ENCODE measurements at places on chromosomes 2 and 18.

DNA sequence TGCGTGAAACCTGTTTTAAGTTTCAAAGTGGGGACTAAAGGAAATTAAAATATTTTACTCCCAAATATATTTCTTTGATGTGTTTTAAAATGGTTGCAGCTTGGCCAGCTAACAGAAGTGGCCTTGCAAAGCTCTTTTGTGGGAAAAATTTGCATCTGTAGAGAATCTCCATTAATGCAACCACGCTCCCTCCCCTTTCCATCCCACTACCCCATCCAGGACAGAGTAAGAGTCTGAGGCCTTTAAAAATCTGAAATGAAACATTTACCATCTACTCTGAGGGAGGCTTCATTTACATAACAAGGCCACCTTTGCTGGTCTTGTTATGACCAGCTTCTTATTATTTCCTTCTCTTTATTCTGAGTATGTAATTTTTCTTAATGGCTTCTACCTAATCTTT lies 63.5 kb downstream of the STAT4 start:
- no peak for DNase-seq

- DNase-seq, result no peak
Observed at GRCh38 chr2:171547720-171548119, 25.4 kb downstream of the CYBRD1 start.

DNA sequence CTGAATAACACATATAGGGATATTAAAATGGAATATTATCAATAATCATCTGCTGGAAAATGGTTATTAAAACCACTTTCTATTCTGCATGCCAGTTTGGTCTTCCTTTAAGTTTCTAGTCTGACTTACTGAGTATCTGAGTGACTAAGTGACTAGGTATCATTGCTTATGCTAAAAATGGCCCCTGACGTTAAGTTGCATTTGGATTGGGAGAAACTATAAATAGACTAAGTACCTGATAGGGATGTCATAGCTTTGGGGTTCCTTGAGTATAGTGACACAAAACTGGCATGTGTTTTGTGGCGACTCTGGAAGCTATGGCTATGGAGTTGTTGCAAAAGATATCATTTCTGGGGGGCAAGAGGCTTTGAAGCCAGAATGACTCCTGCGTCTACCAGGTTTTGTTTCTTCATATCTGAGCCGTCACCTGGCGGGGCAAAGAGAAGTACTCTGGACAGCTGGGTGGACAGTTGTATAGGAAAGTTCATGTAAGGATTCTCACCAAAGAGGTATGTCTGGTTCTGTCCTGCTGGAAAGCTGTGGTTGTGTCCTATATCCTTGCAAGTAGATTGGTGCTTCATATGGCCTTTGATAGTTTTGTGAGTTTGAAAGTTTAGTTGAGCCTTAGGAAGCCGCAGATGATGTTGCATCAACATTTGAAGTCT lies 17.9 kb downstream of the ITGAV start:
- no peak for DNase-seq

- DNase-seq, result no peak
Observed at GRCh38 chr2:16952805-16953204, 287.2 kb upstream of the CYRIA start.

DNA sequence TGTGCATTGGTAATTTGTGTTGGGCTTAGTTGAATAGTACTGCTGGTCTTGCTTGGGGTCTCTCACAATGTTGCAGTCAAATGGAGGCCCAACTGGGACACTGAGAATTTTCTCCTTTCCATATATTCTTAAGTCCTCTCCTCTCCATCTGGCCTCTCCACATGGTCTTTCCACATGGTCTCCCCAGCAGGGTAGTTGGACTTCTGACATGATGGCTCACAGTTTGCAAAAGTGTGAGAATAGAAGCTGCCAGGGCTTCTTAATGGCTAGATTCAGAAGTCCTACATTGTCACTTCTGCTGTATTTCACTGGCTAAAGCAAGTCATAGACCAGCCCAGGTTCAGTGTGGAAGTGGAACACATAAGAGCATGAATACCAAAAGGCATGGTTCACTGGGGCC lies 318.5 kb upstream of the TNP1 start:
- DNase-seq, result no peak

- no peak for DNase-seq
Observed at GRCh38 chr2:39421354-39421753, 15.7 kb downstream of the MAP4K3 start.

DNA sequence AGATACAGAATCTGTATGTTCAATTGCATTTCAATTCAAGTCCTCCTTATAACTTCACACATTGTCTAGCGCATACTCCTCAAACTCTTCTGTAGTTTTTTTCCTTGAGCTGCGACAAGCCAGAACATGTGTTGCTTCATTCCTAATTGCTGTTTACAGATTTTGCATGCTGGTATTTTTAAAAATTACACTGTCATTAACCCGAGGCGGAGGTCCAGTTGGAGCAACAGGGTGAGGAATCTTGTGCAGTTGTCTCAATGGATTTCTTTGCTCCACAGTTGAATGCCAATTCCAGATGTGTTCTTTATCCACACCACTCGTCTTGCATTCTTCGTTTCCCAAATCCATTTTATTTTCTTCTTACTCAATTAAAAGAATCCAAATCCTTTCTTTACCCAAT lies 16.4 kb upstream of the SERPINB13 start:
- no peak for DNase-seq

GRCh38 chr2:228507870-228508269 lies 326.4 kb upstream of the SPHKAP start:
- no peak for DNase-seq

- DNase-seq, result no peak
Observed at GRCh38 chr18:60891936-60892335, 441.3 kb upstream of the CDH20 start.

DNA sequence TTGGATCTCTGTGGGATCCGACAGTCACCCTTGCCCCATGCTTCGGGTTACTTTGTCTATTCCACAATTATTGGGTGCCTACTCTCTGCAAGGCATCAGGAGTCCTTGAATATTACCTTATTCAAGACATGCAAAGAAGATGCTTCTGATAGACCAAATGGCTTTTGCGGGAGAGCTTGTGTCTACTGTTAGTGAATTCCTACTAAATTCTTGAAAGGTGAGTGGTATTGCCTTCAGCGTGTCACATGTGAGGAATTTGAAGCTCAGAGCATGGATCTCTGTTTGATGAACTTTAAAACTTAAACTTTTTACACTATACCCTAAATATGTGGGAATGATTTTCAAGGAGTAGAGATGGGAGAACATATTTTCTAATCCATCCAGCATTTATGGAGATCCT lies 184.4 kb downstream of the LTBP1 start:
- DNase-seq, result no peak

GRCh38 chr2:221463241-221463896 lies 108.7 kb downstream of the EPHA4 start:
- DNase-seq, result no peak

DNA sequence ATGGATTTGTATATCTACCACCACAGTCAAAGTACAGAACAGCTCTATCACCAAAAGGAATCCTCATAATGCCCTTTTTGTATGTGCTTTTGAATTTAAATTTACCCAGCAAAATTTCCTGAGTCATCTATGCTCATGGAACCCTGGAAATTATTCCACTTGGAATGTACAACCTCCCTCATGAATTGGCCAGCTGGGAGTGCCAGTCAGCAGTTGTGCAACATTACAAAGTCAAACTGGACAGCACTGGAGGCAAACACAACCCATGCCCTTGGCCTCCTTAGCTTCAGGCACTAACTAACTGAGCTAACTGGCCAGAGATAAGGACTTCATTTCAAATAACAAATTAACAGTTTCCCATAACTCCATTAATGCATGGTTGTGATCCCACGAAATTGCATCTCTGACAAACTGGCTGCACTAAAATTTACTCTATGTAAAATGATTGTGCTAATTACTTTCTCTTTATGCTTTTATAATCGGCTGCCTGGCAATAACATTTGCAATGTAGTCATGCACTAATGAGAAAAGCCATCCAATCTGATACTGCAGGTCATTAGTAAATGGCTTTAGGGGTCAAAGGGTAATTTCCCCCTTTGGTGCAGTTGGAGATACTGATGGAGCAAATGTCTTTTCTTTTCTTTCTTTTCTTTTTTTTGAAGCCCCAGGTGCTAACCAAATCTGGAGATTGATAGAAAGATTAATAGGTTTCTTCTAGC lies 270.5 kb downstream of the ACTR3 start:
- no peak for DNase-seq

DNA sequence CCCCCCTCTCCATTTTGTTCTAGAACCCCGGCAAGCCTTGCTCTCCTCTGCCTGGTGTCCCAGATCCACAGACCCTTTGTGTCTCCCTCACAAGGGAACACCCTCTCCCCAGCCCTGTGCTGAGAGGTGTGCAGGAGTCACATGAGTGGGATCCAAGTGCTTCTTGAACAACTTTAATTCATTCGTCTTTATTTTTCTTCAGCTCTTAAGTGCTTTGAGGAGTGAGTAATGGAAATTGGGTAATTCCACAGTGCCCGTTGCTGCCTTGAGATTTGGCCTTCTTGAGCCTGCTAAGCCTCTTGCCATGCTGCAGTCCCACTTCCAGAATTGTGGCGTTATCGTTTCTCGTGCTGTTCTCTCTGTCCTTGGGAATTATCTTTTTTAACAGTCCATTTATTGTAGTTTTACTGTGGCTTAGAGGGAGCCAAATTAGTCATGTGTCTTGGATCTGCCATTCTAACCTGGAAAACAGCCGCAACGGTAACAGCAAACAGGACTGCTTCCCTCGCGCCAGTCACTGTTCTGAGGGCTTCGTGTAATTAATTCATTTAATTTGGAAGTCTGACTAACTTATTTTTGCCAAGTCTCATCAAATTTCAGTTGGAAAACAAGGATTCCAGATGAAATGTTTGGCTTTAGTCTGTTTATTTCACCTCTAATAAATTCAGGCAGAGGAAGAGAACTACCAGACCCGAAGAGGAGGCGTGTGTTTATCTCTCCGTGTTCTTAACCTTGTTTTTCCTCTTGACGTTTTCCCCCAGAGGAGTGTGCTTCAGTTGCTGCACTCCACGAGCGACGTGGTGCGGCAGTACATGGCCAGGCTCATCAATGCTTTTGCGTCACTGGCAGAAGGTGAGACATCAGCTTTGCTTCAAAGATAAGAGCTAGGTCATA lies 72.0 kb downstream of the ARMC9 start:
- DNase-seq, result no peak

- no peak for DNase-seq
Observed at GRCh38 chr18:66867653-66868052, 263.8 kb upstream of the CDH19 start.

- no peak for DNase-seq
Observed at GRCh38 chr2:160417745-160418397, 75.7 kb downstream of the RBMS1 start.

GRCh38 chr2:161111531-161111930 lies 48.7 kb upstream of the TANK start:
- DNase-seq, result no peak

DNA sequence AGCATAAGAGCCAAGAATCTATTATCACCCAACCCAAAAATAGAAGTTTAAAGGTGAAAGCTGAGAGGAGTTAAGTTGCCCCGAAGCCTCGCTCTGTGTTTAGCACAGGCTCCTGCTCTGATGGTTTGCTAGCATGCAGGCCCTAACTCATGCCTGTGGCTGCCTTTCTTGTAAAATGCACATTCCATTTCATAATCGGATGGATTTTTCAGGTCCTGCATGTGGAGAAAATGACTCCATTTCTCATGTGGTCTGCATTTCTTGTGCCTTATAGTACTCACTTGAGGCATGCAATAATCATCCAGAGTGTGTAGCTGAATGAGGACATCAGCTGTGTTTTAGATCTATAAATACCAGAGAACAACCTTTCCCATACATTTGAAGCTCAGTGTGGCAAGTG lies 381.8 kb downstream of the CPS1 start:
- no peak for DNase-seq

GRCh38 chr18:61322265-61322873 lies 10.9 kb upstream of the CDH20 start:
- peak; percentile 59 for DNase-seq

DNA sequence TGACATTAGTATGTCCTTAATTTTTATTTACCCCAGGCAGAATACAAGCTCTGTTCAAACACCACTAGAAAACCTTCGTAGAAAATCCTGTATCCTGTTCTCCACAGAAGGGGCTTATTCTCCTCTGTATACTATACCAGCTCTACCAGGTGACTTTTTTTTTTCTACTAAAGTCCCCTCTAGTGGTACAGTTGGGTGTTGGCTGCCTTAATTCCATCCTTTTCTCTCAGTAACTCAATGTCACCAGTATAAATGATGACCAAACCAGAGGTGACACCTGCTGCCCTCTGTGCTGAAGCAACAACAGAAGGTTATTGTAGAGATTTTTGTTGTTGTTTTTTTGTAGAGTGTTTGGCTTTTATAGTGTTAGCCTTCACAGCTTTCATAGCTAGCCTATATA lies 1322.0 kb downstream of the LRP1B start:
- no peak for DNase-seq

GRCh38 chr2:149329489-149330126 lies 779 bp upstream of the LYPD6 start:
- DNase-seq, result peak; percentile 53

DNA sequence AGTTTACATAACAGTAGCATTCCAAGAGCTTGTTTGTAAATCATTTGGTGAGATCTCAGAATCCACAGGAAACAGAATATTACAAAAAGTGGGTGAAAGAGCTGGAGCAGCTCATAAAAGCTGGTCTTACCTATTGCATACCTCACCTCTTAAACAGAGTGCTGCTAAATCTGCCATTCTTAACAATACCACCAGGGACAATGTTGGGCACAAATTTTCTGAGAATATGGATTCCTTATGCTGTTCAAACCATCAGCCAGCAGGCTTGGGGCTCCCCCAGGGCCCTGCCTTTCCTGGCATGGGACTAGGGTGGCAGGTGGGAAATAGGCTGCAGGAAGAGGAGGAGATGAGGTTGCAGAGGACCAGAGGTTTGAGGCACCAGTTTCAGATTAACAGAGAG lies 55.6 kb downstream of the TGFA start:
- DNase-seq, result no peak

DNA sequence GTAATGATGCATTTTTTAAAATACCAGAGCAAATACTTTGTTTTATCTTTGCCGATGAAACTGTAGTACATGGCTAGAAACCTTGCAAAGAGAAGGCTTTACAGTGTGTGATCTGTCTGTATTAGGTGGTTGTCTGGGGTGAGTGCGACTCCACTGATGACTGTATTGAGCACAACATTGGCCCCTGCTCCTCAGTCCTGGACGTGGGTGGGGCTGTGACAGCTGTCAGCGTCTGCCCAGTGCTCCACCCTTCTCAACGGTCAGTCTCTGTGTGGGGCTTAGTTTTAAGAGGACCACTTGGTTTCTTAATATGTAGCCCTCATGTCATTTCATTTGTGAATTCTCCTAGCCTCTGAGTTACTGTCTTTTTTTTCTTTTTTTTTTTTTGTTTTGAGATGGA lies 17.4 kb upstream of the MOCOS start:
- DNase-seq, result no peak

DNA sequence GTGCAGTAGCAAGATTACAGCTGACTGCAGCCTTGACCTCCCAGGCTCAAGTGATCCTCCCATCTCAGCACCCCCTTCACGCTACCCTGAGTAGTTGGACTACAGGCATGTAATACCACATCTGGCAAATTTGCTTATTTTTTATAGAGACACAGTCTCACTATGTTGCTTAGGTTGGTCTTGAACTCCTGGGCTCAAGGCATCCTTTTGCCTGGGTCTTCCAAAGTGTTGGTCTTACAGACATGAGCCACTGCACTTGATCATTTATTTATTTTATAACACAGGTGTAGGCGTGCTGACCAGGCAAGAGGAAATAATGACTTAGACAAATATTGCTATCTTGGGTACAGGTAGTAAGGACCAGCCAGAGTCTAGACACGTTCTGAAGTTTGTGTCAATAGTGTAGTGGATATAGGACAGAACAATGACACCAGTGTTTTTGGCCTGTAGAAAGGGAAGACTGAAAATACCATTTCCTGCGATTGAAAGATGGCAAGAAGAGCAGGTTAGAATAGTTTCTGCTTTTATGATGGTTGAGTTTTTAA lies 71.0 kb upstream of the THUMPD2 start:
- no peak for DNase-seq
